ENCODE measurements at places on chromosomes 5 and 9. TPM values are rescaled to one million over a fixed set of nuclear protein-coding genes. Genes with fewer than 3 reads are reported as not detected.

Gene SPATA31C1
- total RNA-seq = not detected

Gene LRRC19
- total RNA-seq = not detected

Gene CER1
- total RNA-seq = not detected

Gene AFAP1L1
- 6.8 TPM for total RNA-seq

Gene PCDHA13
- total RNA-seq = 0.54 TPM

Gene PGM5
- total RNA-seq = 94.1 TPM

Gene FCN2
- total RNA-seq = not detected

Gene BRD3OS
- 14.6 TPM for total RNA-seq

Data from thoracic aorta (tissue), 2 donors.